ENCODE measurements at places on chromosomes 6 and 20.

- DNase-seq = peak; percentile 29
Measured at GRCh38 chr6:147285087-147285855, 81.1 kb downstream of the STXBP5 start.

DNA sequence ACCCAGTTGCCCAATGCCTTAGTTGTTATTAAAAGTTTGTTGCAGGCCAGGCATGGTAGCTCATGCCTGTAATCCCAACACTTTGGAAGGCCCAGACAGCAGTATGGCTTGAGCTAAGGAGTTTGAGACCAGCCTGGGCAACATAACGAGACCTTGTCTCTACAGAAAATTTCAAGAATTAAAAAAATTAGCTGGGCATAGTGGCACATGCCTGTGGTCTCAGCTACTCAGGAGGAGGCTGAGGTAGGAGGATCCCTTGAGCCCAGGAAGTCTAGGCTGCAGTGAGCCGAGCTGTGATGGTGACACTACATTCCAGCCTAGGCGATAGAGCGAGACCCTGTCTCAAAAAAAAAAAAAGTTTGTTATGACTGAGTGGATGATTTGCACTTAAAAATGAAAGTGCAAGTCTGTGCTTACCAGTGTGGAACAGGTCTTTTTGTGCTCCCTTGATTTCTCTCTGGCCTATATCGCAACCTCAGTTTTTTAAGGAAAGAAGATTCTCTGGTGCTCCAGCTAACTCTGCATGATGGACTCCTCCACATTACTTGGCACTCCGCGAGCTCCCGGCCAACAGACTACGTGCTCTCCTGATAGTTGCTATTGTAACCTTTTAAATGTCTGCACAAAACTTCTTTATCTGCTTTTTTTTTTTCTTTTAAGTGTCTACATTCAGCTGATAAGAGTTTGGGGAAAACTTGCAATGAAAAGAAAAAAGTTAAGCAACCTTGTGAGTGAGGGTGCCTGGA lies 22.1 kb downstream of the ZKSCAN3 start:
- no peak for DNase-seq

DNA sequence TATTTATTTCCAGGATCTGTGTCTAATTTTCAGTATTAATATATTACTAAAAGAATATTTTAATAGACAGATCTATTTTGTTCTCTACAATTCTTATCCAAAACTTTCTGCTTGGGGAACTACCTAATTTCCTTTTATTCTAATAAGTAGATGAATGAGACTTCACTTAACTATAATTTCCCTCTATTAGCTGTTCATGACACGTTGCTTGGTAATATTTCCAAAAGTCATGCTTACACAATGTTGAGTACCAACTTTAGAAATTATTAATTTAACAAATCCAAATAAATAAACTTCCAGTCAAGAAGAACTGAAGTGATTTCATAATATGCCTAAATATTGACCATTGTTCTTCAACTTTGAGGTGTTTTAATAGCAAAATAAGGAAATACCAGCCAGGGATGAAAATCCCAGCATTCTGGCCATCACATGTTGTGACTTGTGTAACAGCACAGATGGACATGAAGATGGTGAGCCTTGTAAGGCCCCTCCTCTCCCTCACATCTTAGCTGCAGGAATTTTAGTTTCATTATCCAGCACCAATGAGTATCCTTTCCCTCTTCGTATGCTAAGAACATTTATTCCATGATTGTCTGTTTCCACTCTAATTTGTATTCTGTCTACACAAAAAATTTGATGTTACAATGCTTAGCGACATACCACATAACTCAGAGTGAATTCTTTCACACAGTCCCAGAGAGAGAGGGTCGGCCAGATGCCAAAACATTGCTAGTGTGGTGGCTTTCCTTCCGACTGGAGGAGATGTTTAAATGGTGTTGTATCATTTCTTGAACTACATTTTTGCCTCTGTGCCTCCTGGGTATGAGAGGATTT lies 137.5 kb downstream of the FOXA2 start:
- no peak for DNase-seq

- DNase-seq = no peak
Measured at GRCh38 chr6:25465941-25466340, 186.1 kb upstream of the SCGN start.

DNA sequence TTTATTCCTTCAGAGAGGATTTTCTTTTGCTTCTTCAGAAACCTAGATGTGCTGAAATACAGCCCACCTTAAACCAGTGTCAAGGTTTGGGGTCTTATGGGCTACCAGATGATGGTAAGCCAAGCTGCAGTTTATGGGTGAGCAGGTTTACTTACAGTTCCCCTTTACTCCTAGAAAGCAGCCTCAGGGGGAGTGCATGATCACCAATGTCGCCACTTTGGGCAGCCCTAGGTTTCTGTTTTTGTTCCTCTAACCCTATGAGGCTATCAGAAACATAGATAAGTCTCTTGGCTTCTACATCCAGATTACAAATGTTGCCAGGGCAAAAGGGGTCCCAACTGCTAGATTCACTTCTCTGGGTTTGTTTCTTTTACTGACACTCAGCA lies 67.2 kb downstream of the TRIM27 start:
- no peak for DNase-seq

Data from D341Med (cell line).